Osteoblast (primary cell): ENCODE measurements at places on chromosomes 1 and 21. TPM values are rescaled to one million over a fixed set of nuclear protein-coding genes. Genes with fewer than 3 reads are reported as not detected.
A peak's percentile ranks its signal among the peaks of the same experiment; 100 is the strongest.

WNT3A gene
- total RNA-seq = not detected in 2 replicates

NPPA gene
- total RNA-seq = not detected in 2 replicates

FNDC5 gene
- 0.36 TPM in 1 of 2 replicates, not detected in the other for total RNA-seq

SLC35F3 gene
- total RNA-seq = not detected in 2 replicates

FBXO2 gene
- 0.29 and 0.36 TPM in 2 replicates for total RNA-seq

DMRTB1 gene
- not detected in 2 replicates for total RNA-seq

DNA sequence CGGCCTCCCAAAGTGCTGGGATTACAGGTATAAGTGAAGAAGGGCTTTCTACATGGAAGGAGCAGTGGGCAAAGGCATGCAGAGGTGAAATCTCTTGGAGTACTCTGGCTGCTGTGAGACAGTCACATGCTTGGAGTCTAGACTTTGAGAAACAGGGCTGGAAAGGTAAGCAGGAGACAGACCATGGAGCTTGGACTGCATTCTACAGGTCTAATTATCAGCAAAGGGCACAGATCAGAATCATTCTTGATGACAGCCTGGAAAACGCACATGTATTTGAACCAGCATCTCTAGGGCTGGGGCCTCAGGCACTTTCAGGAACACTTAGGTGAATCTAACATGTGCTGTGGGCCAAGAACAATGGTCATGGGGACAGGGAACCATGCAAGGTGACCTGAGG, 7.3 kb upstream of the PRELP start:
- H3K27me3 ChIP-seq = no peaks in the 10 kb centered on the region
- no peak for DNase-seq
- H3K4me1 ChIP-seq = peaks cover 21% of the 10 kb centered on the region
- H3K27ac ChIP-seq = no peak overlapping the region
- no peak overlapping the region for H3K4me3 ChIP-seq

DNA sequence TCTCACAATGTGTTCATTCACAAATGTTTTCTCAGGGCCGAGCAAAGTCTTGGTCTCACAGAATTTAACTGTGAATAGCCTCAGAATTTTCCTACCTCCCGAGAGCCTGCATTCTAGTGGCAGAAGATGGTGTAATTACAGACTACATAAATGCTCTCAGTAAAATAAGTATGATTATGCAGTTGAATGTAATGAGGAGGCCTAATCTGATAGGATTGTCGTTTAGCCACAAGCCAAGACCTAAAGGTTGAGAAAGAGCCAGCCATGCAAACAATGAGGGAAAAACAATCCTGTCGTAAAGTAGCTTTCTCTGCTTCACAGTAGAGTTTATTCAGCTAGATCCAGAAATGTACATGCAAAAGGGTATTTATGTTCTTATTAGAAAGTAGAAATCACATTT, 607.8 kb upstream of the B3GALT2 start:
- H3K27me3 ChIP-seq = no peaks in the 10 kb centered on the region
- no peak overlapping the region for H3K4me3 ChIP-seq
- H3K36me3 ChIP-seq = no peaks in the 10 kb centered on the region
- DNase-seq = no peak
- no peaks in the 10 kb centered on the region for H3K4me1 ChIP-seq

DNA sequence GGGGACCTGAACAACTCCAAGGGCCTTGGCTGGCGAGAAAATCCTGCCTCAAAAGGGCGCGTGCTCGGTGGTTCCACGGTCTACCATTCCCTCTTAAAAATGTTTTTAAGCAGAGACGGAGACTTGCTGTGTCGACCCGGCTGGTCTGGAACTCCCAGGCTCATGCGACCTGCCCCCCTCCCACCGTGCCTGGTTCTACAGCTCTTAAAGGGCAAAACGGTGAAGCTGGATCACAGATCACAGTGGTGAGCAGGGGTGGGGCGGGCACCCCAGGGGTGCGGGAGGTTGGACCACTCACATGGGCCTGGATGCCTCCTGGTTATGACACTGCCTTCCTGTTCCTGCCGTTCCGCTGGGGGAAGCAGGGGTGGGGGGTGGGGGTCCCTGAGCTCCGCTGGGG, 4.2 kb upstream of the C1orf159 start:
- no peaks in the 10 kb centered on the region for H3K36me3 ChIP-seq
- no peak overlapping the region for H3K27ac ChIP-seq
- no peak overlapping the region for H3K4me3 ChIP-seq
- no peaks in the 10 kb centered on the region for H3K4me1 ChIP-seq

DNA sequence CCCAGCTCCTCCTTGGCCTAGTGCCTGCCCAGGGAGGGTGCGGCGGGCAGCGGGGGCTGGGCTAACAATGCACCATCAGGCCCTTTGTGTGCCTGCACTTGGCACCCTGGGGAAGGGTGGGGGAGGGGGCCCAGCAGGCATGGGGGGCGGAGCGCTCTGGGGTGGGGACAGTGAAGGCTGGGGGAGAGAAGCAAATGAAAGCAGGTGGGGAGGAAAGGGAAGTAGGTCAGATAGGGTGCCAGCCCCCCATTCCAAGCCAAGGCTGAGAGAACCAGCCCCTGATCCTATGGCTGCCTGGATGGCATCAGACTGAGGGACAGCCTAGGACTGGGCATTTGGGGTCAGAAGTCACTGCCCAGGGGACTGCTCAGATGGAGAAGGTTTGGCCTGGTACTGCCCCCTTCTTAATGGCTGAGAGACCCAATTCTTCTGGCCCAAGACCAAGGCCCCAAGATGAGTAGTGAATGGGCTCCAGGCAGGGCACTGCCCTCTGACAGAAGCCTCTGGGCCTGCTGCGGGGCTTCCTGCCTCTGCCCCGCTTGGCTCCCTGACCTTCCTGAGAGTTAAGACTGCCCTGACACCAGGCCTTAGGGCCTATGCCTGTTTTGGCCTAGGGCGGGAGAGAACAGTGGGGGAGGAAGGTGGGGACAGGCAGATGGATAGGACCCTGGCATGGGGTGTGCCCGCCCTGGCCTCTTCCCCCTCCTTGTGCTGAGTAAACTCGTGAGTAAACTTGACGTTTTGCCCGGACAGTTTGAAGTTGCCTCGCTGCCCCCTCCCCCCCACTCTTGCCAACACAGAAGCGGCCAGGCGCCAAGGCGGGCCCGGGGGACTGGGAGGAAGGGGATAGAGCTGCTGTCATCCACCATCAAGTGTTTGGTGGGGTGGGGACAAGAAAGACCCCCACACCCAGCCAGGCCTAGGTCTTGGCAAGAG, 2.7 kb downstream of the ZBTB7B start:
- H3K4me1 ChIP-seq = peaks cover 25% of the 10 kb centered on the region
- no peaks in the 10 kb centered on the region for H3K36me3 ChIP-seq
- DNase-seq = peak; percentile 96
- H3K27ac ChIP-seq = peak overlapping the region; percentile 53

DNA sequence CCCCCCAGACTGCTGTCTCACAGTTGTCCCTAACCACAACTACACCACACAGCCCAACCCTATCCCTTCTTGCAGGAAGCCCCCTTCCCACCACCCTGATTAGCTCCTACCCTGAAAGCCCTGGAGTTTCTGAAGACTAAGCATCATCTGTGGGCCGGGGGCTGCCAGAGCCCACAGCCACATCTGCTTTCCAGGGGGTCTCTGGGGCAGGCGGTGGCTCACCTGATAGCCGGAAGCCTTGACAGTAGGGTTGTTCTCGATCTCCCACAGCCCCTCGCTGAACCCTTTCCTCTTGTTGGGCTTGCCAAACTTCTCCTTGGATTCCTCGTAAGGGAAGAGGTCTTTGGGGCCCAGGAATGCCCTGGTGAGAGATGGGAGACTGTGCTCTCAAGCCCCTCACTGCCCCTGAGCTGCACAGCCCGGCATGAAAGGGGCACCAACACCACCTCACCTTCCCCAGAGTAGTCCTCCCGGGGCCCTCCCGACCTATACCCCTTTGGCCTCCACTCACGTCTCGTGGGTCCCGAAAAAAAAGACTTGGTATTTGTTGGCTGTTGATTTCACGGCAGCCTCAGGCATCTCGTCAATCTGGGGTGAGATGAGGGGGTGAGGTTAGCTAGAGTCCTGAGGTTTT, 4.0 kb upstream of the MRPL24 start:
- H3K4me1 ChIP-seq = peaks cover 53% of the 10 kb centered on the region
- no peak for DNase-seq
- peak overlapping the region; percentile 100 for H3K27ac ChIP-seq

DNA sequence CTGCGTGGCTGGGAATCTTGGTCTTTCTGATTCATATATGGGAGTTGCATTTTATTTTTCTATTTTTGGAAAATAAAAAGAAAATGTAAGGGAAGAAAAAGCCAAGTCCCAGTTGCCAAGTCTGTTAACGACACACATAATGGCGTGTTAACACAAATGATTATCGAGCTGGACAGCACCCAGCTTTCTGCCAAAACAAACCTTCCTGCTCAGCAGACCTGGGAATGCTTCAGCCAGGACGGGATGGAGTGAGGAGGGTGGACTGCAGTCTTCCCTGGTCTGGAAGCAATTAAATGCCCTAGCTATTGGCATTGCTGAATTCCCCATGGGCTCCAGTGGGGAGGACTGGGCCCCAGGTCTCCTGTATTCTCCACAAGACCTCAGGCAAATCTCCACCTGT, 184.2 kb upstream of the USP24 start:
- H3K4me3 ChIP-seq = no peak overlapping the region
- H3K4me1 ChIP-seq = peaks cover 9% of the 10 kb centered on the region
- no peaks in the 10 kb centered on the region for H3K36me3 ChIP-seq
- H3K27me3 ChIP-seq = no peaks in the 10 kb centered on the region

DNA sequence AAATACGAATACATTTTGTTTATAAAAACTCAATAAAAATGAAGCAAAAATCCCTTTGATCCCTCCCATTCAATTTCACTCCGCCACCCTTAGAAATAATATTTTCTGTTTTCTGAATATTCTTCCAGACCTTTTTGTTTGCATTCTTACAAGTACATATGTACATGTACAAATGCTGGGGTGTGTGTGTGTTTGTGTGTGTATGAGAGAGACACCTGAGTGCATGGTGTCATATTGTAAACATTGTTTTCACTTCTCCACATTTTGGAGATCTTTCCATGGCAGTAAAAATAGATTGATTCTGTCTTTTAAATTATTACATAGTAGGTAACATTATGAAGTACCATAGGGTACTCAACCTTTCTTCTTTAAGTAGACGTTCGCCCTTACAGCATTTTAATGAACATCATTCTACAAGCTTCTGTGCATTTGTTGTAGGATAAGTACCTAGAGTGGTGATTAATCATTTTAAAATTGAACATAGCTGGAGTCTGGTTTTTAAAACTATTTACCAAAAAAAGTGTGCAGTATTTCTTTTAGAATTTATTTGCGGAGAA, 1.3 kb upstream of the MPC2 start:
- peak; percentile 34 for DNase-seq
- peak overlapping the region; percentile 95 for H3K4me3 ChIP-seq
- H3K4me1 ChIP-seq = peaks cover 23% of the 10 kb centered on the region

GRCh38 chr1:78570539-78570938, 49.7 kb upstream of the IFI44L start:
- no peak overlapping the region for H3K4me3 ChIP-seq
- no peaks in the 10 kb centered on the region for H3K27me3 ChIP-seq
- H3K36me3 ChIP-seq = no peaks in the 10 kb centered on the region
- DNase-seq = no peak
- no peak overlapping the region for H3K27ac ChIP-seq
- H3K4me1 ChIP-seq = no peaks in the 10 kb centered on the region

DNA sequence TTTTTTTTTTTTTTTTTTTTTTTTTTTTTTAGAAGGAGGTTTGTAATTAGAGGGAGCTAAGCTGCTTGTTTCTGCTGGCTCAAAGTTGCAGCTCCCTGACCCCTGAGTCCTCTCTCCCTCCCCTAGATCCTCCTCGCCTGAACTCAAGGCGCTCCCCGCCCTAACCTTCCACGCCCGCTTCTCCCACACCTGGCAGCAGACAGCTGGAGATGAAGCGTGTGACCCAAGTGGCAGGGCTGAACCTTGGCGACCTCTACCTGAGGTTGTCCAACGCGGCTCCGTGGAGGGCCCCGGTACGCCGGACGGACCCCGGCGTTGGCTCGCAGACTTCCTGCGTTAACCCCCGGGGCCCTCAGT, 795 bp downstream of the NGF start:
- no peak for DNase-seq
- H3K4me1 ChIP-seq = peaks cover 43% of the 10 kb centered on the region
- peak overlapping the region; percentile 94 for H3K4me3 ChIP-seq

DNA sequence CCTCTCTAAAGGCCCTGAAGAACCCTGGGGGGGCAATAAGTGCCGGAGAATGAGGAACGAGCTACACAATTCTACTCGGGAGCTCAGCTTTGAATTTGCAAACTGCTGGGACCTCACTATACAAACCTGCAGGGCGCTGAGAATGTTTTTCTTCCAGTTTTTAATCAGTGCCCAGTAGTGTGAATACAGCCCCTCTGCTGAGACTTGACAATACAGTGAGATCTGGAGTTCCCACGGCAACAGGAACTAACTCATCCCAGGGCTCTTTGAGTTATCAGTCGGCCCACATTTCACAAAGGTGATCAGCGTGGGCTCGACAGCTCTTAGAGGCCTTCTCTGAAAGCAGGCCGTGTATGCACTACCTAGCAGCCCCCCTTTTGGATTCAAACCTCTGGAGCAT, 41.7 kb downstream of the TMEM53 start:
- peak overlapping the region; percentile 76 for H3K4me3 ChIP-seq
- H3K27me3 ChIP-seq = no peaks in the 10 kb centered on the region
- no peak for DNase-seq
- peak overlapping the region; percentile 93 for H3K27ac ChIP-seq

- no peak overlapping the region for H3K27ac ChIP-seq
- no peaks in the 10 kb centered on the region for H3K36me3 ChIP-seq
- DNase-seq = no peak
- no peaks in the 10 kb centered on the region for H3K4me1 ChIP-seq
- no peak overlapping the region for H3K4me3 ChIP-seq
- no peaks in the 10 kb centered on the region for H3K27me3 ChIP-seq
Measured at GRCh38 chr1:14840374-14840773, 241.9 kb downstream of the KAZN start.

- H3K36me3 ChIP-seq = peaks cover 90% of the 10 kb centered on the region
- no peaks in the 10 kb centered on the region for H3K27me3 ChIP-seq
- H3K4me3 ChIP-seq = no peak overlapping the region
- no peak overlapping the region for H3K27ac ChIP-seq
- no peaks in the 10 kb centered on the region for H3K4me1 ChIP-seq
Measured at GRCh38 chr1:67415041-67415440, 15.2 kb downstream of the SERBP1 start.

DNA sequence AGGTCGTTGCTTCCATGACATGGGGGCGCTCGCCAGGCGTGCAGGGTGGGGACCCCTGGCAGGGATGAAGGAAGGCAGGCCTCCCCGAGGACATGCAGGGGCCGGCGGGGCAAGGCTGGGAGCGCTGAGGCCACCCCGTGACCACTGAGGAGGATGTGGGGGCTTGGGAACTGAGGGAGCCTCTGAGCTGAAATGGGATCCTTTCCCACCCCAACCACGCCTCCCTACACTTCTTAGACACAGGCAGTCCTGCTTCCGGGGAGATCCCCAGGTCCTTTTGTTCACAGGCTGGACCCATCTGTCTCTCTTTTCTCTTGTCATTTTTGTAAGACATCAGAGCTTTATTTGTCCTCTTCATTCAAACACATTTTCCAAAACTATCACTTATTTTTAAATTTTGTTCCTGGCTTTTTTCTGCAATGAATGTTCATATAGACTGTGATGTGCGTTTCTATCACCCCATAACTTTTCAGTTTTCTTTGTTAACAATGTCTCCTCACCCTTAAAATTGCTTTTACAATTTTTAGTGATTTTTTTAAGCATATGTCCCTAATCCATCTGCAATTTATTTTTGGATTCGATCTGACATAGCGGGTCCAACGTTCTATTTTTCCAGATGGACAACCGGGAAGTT, 156.7 kb upstream of the BACE2 start:
- DNase-seq = no peak
- no peak overlapping the region for H3K27ac ChIP-seq
- H3K4me1 ChIP-seq = no peaks in the 10 kb centered on the region
- H3K4me3 ChIP-seq = no peak overlapping the region
